Stimulated activated CD4-positive, alpha-beta T cell treated with anti-CD3 and anti-CD28 coated beads, Interleukin-12 subunit alpha, Interleukin-12 subunit beta, amount 100 ng/mL, for 4 hours (primary cell): ENCODE measurements at places on chromosomes 6 and 20.
A peak's percentile ranks its signal among the peaks of the same experiment; 100 is the strongest.

DNA sequence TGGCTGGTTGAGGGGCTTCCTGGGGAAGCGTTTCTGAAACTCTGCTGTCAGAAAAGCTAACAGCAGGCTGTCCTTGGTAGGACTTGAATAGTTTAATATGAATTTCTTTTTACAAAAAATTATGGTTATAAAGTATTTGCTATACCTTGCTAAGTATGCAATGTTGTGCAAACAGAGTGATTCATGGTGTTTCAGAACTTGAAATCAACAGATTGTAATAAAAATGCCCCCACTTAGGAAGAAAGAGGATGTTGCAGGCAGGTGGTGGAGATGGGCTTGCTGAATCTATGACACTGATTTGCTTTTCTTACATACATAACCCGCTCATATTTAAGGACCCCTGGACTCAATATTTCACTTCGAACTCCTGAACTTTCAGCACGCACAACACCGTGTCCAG, 211.6 kb downstream of the THBS2 start:
- DNase-seq = no peak

- DNase-seq = no peak
These were observed 146.5 kb downstream of the EDN1 start for GRCh38 chr6:12436683-12437082.

DNA sequence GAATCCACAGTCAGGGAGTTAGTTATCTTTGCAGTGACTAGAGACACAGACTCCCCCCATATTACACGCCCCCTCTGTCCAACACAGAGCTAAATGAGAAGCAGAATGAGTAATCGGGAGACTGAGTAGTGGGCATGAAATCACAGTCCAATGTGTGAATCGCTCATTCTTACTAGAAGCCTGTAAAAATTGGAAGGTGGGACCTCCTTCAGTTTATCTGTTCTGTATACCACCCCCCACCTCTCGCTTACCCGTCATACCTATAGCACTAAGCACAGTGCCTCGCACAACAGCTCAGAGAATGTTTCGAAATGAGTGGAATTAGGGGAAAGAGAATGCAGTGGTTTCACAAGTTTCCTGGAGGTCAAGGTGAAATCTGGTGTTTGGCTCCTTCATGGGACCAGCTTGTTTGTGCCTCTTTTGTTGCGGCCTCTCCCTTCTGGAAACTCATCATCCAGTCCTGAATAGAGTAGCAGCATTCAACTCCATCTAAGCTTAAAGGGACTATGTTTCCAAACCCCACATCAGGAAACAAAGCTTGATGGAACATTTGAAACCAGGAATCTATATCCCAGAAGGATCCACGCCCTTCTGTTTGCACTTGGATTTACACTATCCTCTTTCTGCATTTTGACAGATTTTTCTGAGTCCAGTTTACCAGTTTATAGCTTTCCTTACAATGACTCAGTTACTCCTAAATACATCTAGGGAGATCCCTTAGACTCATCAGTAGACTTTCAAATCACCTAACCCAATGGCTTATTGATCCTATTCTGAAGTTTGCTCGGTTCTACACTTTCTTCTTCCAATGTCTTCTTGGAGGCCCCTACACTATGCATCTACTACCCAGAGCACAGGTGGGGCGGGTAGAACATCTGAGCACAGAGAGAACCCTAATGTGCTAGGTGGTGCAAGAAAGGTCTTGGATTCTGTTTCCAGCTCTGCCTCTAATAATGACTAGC, 59.2 kb upstream of the PIM1 start:
- no peak for DNase-seq

GRCh38 chr6:162119341-162119740, 608.2 kb downstream of the PRKN start:
- DNase-seq = no peak

GRCh38 chr6:15365273-15365687, 119.4 kb downstream of the JARID2 start:
- peak; percentile 19 for DNase-seq

- no peak for DNase-seq
These were observed 92.3 kb downstream of the ANKRD60 start for GRCh38 chr20:58136149-58136484.

DNA sequence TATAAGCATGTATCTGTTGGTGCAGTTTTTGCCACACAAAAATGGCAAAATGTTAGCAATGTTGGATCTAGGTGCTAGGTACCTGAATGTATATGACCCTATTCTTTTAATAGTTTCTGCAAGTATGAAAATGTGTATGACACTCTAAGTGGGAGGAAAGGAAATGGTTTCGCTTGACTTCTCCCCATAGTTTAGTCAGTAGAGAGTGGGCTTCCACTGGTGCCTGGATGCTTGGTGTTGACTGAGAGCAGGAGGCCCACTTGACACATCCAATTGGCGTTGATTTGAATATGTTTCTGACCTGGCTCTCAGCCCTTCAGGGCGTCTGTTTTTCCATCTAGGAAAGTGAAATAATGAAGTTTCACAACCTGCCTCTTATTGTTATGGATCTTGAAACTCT, 41.8 kb upstream of the GABRR1 start:
- no peak for DNase-seq

- DNase-seq = no peak
These were observed 2.5 kb upstream of the ULBP2 start for GRCh38 chr6:149939356-149939648.

- no peak for DNase-seq
These were observed 30.0 kb downstream of the FOXA2 start for GRCh38 chr20:22554391-22554790.

DNA sequence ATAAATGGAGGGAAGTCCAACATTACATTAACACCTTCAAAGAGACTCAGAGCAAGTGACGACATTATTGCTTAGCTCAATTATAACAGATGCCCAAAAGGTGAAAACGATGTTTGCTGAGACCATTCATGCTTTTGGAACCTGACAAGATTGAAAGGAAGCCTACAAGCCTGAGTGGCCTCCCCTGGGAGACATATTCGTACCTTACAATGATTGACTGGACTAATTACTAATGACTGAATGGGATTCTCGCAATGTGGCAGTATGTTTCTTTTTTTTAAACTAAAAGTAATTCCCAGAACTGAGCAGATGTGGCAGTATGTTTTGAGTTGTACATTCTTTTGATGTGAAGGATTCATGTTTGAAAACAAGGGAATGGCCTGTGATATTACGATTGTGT, 49.9 kb downstream of the VEGFA start:
- no peak for DNase-seq

DNA sequence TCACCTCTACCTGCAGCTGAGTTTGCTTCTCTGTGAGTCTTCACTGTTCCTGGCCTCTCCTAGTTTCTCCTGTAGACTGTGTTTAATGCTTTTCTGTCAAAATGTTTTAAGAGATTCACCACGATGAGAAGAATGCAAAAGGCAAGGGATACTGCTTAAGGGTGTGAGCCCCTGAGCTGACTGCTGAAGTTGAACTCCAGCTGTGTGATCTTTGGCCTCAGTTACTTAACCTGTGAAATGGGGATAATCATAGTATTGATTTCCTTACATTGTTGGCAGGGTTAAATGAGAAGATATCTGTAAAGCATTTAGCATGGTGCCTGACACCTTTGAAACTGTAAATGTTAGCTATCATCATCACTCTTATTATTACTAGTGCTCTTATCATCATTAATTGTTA, 230.2 kb upstream of the MYLIP start:
- DNase-seq = no peak
